ENCODE measurements at places on chromosomes 6 and 20. TPM values are rescaled to one million over a fixed set of nuclear protein-coding genes. Genes with fewer than 3 reads are reported as not detected.

GRCh38 chr20:59777331-59777725, 156.1 kb downstream of the SYCP2 start:
- no peak for DNase-seq

Gene F13A1
- polyA plus RNA-seq = 11.4 TPM

Gene MMP24
- 1.7 TPM for polyA plus RNA-seq

Gene PCNA
- 190 TPM for polyA plus RNA-seq

Gene SLC22A7
- polyA plus RNA-seq = 1.2 TPM

Gene TINAG
- polyA plus RNA-seq = 34.8 TPM

Gene CRISP2
- 0.16 TPM for polyA plus RNA-seq

- DNase-seq = no peak
Measured at GRCh38 chr6:25628471-25629197, 23.4 kb upstream of the SCGN start.

DNA sequence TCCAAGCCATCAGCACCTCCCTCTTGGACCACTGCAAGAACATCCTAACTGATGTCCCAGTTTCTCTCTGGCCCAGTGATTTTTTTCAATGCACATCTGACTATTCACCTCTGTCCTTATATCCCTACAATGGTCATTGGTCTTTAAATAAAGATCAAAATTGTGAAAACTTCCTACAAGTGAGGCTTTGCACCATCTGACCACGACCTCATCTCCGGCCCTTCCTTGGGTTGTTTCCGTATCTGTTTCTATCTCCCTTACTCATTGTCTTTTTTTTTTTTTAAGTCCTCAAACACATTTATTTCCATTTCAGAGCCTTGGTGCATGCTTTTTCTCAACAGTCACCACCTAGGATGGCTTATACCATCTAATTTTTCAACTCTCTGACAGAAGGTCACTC, 88.1 kb downstream of the IPCEF1 start:
- DNase-seq = no peak

DNA sequence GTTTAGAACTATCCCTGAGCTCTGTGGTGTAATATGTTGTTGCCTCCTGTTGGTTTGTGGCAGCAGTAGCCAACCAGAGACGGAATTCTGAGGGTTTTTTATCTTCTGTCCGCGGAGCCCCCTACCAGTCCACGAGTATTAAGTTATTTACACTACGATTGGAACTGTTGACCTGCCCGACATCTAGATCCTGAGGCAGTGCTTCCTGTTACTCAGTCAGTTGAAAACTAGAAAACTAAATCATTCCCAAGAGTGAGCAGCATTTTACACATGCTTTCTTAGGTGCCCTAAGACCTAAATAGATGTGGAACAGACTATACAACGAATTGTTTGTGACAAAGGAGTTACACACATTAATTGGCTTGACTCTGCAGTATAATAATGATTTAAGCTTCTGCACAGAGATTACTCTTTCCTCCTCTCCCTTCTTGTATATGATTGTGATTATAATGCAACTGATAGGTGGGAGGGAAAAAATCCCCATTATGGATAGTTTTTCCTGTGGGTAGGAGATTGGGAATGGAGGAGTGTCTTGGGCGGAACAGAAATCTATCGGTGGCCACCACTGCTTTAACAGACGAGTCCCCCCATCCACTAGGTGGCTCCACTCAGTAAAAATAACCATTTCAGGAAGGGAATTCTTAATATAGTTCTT, 1.7 kb downstream of the LOC128125822 start:
- peak; percentile 28 for DNase-seq

DNA sequence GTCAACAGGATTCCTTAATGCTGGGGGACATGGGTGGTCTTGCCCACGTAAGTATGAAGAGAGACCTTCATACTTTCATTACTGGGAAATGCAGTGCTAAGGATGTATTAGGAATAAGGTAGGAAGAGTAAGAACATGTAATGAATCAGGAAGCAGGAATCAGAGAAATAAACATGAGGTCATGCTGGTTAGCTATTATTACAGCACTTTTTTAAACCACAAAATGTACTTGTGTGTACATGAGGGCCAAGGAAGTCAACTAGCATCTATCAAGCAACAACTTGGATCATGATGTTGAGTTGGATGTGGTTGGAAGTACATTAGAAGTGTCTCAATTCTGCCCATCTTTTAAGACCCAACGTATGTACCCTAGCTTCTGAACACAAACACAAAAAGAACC, 63.5 kb upstream of the E2F3 start:
- DNase-seq = no peak

Gene HLA-DRB5
- polyA plus RNA-seq = 8.3 TPM

Gene XKR7
- 0.32 TPM for polyA plus RNA-seq

DNA sequence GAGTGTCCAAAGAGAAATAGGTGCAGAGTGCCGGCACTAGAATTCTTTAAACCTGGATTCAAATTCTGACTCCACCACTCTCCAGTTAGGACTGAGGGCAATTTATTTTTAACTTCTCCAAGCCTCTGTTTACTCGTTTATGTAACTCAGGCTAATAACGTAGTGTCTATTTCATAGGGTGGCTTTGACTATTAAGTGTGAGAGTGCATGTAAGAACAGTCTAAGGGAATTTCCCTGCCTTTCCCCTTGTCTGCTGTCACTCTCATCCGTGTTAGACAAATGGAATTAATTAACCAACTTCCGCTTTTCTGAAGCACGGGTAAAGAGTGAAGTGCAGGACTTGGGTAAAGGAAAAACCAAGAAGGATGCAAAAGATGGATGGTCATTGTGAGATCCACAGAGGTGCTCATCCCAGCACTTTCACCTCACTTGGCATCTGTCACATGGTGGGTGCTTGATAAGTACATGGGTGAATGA, 4.1 kb upstream of the ZKSCAN8 start:
- DNase-seq = no peak

DNA sequence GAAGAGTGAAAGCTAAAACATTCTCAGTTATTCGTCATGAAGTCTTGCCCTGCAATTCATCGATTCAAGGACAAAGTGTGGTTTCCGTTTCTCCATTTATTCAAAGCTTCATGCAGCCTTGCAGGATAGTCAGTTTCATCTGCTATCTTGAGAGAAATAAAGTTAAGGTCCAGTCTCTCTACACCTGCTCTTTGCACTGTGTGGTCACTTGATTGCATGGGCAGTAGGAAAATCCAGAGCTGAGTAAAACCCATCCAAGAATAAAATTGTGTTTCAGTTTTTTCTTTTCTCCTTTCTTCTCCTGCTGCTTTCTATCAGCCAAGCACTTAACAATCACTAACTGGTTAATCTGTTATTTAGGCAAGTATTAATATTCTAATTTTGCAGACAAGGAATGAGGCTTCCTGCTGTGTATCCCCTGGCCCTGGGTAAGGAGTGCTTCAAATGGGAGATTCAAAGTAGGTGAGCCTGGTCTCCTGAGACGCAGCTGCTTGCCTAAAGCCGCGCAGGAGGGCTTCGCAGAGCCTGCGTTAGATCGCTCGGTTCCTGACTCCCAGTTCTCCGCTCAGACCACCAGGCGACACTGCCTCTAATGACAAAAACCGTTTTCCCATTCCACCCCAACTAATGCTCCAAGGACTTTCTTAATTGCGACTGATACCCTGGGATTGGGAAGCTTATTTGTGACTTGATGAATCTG, 808.3 kb downstream of the TFAP2A start:
- no peak for DNase-seq

GRCh38 chr20:4886771-4887527, 114.4 kb downstream of the SLC23A2 start:
- no peak for DNase-seq

Gene OGFR
- polyA plus RNA-seq = 26.5 TPM

GRCh38 chr6:45470131-45470738, 92.5 kb upstream of the SUPT3H start:
- no peak for DNase-seq

DNA sequence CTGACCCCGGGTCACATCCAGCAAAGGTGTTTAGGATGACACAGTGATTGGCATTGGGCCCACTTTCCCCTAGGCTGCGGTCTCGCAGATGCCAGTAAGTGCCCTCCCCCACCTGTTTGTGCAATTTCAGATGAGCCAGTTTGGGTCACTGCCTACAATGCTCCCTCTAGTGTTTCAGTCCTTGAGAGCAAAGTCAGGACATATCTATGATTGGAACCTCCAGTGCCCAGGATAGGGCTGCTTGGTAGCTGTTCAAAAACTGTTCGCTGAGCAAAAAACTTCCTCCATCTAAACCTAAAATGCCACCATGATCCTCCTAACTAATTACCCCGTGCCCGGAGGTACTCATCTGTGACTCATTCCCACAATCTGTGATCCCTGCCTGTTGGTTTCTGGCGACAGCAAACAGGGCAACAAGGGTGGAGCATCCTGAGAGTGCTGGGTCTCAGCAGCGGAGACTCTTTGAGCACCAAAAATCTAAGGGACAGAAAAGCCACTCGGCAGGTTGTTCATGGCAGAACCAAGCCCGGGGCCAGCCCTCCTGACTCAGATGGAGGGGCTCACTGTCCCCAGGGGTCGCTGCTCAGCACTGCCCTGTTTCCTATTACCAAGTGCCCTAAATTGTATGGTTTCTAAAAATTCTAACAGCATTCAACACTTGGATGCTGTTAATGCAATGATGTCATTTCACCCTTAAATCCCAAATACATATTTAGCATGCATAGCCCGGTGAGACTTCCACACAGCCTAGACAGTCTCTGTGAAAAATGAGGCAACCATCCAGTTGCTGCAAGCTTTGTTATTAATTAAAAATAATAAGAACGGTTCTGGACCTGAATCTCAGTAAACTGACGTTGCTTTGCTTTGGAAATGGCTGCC, 5.0 kb downstream of the VSX1 start:
- DNase-seq = no peak

- DNase-seq = no peak
Measured at GRCh38 chr6:139278190-139278589, 13.6 kb downstream of the TXLNB start.

DNA sequence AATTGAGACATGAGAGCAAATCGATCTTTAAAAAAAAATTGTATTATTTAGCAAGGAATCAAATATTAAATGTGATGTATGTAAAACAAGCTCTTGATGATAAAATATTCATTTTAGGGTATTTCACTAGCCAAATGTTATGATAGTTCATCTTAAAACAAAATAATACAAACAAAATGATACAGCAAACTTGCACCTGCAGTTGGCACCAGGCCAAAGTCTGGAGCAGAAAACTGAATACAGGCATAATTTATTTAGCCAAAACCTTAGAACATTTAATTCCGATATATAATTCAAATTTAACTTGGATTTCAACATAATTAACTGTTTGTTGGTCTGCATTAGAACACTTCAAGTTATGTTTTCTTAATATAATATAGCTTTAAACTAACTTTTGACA, 60.9 kb downstream of the EPHA7 start:
- no peak for DNase-seq

GRCh38 chr6:79909517-79909916, 37.8 kb downstream of the ELOVL4 start:
- no peak for DNase-seq

- DNase-seq = no peak
Measured at GRCh38 chr20:19254956-19255355, 42.5 kb downstream of the SLC24A3 start.

DNA sequence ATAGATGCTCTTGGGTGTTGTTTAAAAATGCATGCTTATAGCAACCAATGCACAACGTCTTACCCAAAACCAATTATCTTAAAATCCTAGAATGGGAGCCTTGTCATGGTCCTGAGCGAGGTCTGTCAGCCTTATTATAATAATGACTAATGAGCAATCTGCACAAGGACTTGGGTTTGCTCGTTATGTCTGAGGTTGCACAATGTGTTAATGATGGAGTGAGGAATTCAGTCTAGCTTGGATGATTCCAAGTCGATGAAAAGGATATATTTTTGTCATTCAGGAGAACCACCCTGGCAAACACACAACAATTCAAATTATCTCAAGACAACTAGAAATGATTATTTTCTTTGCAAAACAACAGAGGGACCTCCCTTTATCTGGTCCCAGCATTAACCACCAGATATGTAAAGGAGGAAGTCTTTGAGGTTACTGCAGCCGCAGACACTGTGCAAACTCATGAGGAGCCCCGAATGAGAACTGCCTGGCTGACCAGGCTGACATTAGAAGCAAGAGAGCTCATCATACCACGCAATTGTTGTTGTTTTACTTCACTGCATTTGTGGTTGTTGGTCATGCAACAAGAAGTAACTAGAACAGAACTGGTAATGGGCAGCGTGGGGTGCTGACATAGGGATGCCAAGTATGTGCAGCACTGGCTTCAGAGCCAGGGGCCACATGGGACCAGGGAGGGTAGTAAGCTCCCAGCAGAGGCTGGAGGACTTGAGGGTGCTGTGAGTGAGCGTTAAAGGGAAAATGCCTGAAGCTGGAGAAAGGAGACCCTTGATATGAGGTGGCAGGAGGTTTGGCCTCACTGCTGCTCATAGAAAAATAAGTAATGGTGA, 488.3 kb downstream of the CDH26 start:
- no peak for DNase-seq

DNA sequence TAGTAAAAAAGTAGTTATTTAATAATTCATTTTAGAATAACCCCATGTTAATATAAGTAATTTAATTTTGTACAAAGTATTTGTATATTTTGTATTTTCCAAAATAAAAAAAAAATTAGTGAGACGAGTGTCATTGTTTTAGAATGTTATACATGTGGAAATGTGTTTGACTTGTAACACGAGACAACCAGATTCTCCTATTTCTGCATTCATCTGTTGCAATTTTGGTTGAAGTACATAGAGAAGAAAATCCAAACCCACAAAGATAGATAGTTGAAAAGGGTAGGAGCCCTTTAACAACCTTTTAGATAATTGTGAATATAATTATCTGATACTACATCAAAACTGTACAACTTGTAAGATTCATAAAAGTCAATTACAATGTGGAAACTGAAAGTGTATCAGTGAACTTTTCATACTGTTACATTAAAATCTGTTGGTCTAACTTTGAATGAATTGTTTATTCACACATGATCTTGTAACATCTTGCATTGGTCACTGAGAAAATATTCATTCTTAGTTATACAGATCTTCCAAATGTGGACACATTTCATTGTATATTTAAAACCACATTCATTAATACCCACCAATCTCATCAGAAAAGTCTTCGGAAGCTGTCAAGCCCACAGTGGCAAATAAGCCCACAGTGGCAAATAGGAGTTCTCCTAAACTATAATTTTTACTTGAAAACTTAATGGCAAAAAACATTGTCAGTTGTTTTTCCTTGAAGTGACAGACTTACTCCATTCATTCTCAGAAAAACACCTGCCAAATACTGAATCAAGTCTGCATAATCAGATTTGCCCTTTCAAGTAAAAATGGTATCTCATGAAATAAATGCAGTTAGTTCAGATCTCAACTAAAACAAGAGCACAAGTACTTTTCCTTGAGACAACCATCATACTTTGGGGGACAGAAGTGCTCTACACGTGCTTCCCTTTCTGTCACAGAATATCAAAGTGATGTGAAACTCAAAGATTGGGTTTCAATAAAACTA, 52.8 kb downstream of the FKBP5 start:
- no peak for DNase-seq

Gene LGSN
- polyA plus RNA-seq = 1.5 TPM
